ENCODE measurements at places on chromosomes 1 and 21.

- no peak for DNase-seq
Measured at GRCh38 chr1:1434131-1434823, 1.2 kb upstream of the VWA1 start.

- DNase-seq: no peak
Measured at GRCh38 chr1:58528518-58528917, 18.0 kb downstream of the OMA1 start.

DNA sequence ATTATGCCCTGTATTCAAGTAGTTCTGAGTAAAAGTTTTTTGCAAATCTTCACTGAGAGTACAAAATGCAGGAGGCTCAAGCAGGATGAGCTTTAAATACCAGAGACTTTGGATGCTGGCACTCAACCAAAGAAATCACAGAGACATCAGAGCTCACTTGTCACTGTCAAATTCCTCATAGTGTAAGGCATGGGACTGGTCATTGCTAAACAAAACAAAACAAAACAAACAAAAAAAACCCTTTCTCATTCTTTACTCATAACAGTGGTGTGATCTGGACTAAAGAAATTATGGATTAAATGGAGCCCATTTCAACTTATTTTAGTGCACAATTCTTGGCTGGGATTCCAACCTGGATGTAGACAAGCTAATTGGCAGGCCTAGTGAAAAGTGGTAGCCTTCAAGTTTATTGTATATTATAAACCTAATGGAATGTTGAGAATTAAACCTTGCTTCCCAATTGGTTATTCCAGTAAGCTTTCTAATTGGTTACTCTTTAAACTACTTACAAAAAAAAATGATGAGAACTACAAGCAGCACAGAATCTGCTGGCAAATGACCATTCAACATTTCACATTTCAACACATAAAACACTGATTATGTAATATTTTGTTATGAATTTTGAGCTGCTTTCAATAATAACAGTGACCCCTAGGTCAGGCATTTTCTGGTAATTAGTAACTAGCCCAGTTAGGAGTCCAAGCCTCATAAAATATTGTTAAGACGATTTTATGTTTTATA is 30.6 kb upstream of the NEK7 start:
- DNase-seq: no peak

DNA sequence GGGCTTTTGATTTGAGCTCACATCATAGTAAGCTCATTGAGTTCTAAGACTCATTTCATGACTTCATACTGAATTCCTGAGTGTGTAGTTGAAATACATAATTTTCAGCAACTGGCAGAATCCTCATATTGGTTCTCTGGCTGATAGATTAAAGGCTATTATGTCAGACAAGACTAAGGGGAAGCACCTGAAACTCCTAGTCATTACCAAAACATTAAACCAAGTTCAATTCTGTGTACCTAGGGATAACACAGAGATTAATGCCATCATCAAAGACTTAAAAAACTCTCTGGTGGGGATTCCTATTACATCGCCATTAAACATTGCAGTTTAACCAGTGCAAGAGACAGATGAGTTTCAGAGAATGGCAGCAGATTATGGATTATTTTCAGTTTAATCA is 339.1 kb downstream of the PTPRC start:
- DNase-seq: no peak

GRCh38 chr1:243315893-243316292 is 60.1 kb downstream of the SDCCAG8 start:
- no peak for DNase-seq

DNA sequence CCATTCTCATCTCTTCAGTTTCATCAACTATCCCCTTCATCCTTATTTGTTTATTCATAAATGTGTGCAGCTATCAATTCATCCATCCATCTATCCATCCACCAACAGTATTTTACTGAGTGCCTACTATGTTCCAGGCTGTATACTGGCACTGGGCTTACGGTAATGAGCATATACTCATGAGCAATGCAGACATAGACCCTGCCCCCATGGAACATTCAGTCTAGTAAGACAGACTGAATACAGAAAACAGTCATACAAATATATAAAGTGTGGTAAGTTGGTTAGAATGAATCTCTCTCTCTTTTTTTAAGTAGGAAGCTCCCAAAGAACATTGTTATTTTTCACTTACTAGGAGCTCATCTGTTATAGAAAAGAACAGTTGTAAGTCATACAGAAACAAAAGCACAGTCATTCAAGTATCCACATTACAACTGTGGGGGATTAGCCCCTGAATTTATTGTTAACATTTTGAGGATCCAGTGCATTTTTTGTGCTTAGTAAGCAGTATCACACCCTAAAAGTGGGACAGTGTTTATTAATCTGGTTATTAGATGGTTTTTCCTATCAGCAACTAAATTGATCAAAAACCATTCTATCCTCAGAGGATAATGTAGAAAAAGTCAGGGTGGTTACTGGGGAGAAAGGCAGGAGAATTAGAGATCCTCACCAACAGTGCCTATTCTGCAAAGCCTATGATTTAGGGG is 3.6 kb downstream of the SLC16A4 start:
- DNase-seq: no peak

GRCh38 chr21:37866027-37866426 is 50.2 kb downstream of the KCNJ6 start:
- no peak for DNase-seq
